Thoracic aorta (tissue), 2 donors: ENCODE measurements at places on chromosomes 2 and 18.

GRCh38 chr2:41878716-41879234 is 169.0 kb upstream of the PKDCC start:
- DNase-seq = no peak

DNA sequence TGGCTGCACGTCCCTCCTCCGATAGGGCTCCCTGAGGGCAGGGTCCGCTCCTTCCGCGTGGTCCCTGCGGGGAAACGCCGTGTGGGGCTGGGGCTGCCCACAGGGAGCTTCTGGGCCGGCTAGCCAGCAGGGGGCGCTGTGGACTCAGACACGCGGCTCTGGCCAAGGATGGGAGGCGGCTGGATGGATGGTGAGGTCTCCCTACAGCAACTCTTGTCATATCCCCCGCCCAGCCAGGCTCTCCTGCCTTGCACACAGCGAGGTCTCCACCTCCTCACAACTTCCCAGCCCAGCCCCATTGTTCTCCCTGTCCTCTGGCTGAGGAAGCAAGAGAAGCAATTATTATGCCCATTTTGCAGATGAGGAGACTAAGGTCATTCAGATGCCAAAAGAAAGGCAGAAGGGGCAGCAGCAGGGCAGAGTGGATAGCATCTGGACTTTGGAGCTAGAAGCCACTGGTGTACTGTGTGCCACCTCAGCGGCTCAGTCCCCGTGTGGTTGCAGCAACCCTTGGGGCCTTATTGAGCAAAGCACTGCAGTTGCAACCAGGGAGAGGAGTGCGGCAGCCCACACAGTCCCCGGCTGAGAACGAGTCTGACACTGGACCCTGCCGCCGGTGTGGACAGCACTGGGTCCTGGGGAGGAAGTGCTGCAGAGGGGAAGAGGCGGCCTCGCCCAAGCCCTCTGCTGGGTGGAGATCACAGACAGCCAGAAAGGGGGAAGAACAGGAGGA is 99.0 kb downstream of the ZFP36L2 start:
- DNase-seq = no peak

GRCh38 chr2:177501186-177501585 is 108.6 kb downstream of the AGPS start:
- DNase-seq = no peak

DNA sequence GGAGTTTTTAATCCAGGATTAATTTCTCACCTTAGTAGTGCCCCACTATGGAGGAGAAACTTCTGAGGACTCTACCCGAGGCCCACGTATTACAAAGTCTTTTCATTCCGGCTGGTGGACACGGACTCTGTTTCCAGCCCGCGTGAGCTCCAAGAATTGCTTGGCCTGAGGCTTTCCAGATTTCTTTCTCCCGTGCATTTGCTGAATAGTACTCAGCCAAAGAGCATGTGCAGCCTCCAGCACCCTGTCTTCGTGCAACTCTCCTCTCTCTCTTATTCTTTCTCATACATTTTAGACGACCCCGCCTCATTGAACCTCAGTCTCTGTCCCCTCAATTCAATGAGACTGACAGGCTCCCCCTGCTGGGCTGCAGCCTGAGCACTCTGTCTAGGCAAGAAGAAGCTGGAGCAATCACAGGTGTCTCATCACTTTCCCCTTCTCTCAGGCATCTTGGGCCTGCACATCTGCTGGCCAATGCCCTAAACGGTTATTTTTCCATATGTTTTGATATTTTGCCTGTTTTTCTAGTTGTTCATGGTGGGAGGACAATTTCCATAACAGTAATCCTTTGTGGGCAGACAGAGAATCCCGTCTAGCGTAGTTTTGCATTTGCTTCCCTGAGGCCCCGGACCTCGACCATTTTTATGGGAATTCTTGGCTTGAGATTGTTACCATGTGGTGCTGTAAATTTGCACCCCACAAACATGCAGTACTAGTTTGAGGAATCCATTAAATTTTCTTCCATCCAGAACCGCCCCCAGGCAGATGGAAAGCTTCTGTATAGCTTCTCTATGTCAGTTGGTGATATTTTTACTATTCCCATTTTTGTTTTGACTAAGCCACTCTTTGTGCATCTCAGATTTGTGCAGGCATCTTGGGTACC is 50.1 kb upstream of the LPIN2 start:
- DNase-seq = peak; percentile 21

DNA sequence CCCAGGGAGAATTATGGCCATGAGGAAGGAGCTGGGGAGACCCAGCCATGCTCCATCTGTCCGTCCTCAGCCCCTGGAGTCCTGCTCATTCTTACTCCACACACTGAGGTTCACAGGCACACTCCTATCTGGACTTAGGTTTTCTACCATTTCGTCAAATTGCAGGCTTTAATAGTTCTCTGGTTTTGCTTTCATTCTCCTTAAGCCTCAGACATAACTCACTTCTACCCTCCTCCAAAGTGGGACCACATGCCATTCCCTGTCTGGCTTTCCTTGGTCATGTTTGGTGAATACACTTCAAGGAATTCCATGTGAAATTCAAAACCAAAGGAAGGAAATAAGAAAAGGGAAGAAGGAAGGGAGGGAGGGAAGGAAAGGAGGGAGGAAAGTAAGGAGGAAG is 115.7 kb downstream of the CMPK2 start:
- DNase-seq = no peak

DNA sequence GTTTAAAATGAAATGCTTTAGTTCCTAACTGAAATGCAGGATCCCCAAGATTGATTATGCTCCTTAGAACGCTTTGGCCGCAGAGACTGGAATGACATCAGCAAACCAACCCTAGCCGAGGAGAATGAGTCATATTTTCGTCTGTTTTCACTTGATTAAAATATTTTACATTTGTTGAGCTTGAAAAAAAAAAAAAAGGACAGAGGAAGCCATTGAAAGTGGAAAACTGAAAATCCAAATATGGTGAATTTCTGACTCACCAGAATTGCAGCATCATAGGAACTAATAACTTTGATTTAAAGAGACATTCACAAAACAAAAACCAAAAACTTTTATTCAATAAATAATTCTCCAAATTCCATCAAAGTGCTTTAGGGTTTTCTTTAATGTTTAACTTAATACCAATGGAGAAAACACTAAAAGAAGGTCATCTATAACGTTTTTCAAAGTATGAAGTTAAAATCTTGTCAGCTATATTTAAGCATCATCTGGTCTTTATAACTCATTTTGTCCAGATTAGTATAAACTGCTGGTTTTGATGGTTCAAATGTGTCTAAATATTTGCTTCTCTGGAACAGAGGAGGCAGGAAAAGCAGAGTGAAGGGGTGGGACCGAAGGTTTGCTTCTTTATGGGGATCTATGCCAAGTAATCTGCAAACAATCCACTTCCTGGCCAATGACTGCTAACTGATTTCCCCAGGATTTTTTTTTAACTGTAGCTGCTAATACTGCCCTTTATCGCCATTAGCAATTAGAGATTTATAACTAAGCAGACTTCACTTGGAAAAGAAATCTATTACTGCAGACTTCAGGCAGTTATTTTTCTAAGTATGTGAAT is 30.9 kb upstream of the COL5A2 start:
- DNase-seq = peak; percentile 29

GRCh38 chr2:207176247-207176646 is 10.5 kb upstream of the KLF7 start:
- no peak for DNase-seq

DNA sequence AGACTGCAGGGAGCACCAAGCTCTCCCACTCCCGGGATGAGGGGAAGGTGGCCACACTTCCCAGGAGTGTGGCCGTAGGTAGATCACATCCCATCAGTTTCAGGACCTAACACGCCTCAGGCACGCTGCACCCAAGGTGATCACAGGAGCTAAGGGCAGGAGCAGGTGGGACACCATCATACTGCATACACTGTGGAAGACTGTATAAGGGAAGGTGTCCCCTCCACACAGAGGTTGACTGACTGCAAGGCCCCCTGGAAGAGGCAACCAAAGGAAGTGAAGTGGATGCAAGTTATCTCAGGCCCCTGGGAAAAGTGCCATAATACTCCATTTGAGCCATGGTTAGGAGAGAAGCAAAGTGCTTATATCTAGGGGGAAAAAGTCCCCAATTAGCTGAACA is 351.9 kb upstream of the SMIM21 start:
- DNase-seq = no peak

- DNase-seq = no peak
Measured at GRCh38 chr2:124328397-124328796, 303.3 kb downstream of the CNTNAP5 start.

GRCh38 chr18:23228102-23229061 is 93.1 kb downstream of the CABLES1 start:
- no peak for DNase-seq

DNA sequence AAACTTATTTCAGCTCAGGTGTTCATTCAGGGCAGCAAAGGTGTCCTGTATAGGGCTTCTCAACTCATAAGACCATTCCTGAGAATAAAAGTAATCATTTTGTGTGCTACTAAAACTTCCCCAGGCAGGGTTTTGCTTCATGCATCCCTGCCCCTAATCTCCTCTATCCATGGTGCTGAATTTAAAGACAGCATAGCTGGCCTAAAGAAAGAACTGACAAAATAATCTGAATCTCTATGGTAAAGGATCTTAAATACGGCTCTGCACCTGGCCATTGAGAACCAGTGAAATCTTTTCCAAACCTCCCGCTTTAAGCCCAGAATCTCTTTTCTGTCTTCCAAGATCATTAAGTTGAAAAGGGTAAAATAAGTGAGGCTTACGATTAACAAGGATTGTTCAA is 292.1 kb upstream of the KLHL29 start:
- no peak for DNase-seq

GRCh38 chr18:31217038-31217849 is 54.6 kb upstream of the DSC1 start:
- no peak for DNase-seq

- no peak for DNase-seq
Measured at GRCh38 chr2:222887124-222887523, 26.3 kb downstream of the ACSL3 start.

- no peak for DNase-seq
Measured at GRCh38 chr2:167980439-167980838, 267.0 kb downstream of the STK39 start.

DNA sequence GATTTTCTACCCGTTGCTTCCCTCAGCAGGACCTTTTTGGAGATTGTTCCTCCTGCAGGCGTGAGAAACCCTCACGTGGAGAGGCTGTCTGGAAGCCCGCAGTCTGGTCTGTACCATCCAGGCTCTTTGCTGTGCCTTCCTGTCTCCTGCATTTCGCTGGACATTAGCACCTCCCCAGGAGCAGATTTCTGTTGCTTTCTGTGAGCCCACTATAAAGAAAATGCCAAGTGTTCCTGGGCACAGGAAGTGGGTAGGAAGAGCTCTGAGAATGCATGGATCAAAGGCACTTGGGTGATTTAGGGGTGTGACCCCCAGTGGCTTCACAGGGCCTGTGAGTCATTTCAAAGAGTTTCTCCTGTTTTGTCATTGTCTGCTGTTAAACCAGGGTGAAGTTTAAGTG is 27.3 kb downstream of the SPTBN1 start:
- DNase-seq = no peak

GRCh38 chr18:715626-716025 is 3.2 kb upstream of the ENOSF1 start:
- no peak for DNase-seq

DNA sequence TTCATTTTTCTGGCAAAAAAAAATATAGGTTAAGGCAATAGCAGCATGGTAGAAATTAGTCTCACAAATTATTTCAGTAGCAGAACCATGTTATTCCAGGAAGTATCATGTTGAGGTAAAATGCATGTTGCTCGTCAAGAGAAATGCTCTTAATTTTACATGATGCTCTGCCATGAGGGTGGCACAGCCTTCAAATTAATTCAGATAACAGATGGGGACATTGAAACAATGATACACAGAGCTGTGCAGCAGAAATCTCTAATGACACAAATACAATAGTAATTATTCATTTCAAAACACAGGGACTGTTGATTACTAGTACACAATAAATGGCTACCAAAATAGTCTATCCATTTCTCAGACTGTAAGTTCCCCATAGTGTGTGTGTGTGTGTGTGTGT is 24.8 kb downstream of the GAREM1 start:
- DNase-seq = no peak

GRCh38 chr2:39227628-39228412 is 15.9 kb downstream of the CDKL4 start:
- no peak for DNase-seq

GRCh38 chr2:191038241-191038725 is 24.3 kb upstream of the STAT1 start:
- no peak for DNase-seq

- no peak for DNase-seq
Measured at GRCh38 chr2:118774458-118775133, 72.9 kb downstream of the EN1 start.
